ENCODE measurements at places on chromosomes 12 and 14. TPM values are rescaled to one million over a fixed set of nuclear protein-coding genes. Genes with fewer than 3 reads are reported as not detected.

DNA sequence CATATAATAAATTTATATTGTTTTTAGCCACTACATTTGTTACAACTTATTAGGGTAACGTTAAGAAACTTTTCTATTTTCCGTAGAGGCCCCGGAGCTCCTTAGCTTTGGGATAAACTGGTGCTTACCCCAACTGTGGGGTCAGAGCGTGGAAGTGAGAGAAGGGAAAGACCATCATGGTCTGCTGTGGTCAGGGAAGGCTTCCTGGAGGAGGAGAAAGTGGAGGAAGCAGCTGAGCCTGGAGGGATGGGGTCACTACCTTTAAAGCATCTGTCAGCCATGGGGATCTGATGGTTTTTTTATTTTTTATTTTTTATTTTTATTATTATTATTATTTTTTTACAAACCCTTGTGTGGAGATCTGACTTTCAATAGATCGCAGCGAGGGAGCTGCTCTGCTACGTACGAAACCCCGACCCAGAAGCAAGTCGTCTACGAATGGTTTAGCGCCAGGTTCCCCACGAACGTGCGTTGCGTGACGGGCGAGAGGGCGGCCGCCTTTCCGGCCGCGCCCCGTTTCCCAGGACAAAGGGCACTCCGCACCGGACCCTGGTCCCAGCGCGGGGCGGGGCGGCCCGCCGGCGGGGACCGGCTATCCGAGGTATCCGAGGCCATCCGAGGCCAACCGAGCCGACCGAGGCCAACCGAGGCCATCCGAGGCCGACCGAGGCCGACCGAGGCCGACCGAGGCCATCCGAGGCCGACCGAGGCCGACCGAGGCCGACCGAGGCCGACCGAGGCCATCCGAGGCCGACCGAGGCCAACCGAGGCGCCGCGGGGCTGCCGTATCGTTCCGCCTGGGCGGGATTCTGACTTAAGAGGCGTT lies 1101.2 kb upstream of the TMEM132C start:
- no peak for DNase-seq

DNA sequence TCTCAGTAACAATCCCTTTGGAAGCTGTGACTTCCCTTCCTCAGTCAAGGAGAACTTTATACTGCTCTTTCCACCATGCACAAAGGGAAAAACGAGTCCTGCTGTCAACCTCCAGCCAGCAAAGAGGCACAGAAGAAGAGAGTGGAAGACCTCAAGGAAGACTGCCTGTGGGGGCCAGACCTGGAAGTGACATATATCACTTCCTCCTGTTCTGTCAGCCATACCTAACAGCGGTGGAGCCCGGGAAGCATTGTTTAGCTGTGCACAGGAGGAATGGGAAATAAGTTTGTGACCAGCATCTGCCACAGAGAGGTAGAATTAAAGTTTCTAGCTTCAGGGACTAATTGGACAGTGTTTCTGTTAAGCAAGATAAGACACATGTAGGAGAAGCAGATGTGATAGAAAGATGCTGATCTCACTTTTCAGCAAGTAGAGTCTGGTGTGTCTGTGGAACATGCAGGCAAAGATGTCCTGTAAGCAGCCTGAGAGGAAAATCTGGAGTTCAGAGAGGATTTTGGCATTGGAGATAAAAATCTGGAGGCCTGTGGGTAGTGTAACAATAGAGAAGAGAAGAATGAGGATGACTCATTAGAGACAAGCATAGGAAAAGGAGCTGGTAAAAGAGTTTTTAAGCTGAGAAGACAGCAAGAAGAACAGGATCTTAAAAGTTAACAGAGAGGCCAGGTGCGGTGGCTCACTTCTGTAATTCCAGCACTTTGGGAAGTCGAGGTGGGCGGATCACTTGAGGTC lies 141.6 kb upstream of the CPSF6 start:
- DNase-seq, result peak; percentile 39

GRCh38 chr14:48937541-48938195 lies 648.5 kb downstream of the RPS29 start:
- DNase-seq, result no peak

DNA sequence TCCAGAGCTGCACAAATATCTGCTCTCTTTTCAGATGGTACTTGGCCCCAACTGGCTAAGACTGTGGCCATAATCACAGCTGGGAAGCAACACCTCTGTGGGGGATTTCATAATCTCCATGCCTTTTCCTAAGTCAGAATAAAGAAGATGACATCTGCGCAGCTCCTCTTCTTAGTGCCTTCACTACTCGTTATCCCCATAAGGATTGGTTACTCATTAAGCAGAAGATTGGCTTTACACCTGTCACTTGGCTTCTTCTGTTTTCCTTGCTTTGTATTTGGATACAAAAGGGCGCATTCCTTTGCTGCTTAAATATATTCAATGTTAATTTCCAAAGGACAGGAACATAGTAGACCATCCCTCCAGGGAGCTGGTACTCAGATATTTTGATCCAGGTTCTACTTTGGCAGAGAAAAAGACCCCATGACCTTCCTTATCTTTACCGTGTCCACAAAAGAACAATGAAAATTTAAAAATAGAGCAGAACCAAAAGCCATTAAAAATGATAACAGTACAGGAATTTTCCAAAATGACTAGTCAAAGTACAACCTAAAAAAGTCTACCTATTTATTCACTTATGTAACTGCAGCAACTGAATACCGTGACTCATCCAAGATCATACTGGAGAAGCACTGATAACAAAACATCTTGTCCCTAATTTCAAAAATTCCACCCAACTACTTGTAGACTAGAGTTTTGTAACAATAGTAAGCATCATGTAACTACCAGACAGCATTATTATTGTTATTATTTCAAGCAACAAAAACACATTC lies 352.3 kb upstream of the TMPO start:
- no peak for DNase-seq

KERA gene
- not detected for total RNA-seq

DNA sequence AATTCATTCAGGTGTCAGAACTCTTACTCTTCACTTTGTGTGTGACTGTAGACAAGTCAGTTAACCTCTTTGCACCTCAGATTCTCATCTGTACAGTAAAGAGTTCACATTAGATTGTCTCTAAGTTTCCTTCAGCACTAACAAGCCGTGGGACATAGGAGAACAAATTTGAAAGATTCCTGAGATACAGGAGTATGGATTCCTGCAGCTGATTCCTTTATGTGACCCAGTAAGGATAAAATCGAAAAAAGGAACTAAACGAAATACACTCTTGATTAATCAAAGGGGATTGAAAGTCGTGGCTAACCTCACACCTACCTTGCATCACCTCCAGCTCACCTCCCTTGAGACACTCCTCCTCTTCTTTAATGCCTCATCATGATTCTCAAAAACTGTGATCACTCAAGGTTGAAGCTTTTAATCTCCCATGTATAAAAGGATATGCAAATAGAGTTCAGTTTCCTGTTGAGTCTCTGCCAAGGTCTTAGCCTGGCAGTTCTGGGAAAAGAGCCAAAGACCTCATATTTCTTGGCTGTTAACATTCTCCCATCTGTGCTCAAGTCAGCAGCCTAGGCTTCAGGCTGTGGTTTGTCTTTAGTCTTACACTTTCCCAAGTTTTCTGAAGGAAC lies 156.6 kb downstream of the DAD1 start:
- peak; percentile 97 for DNase-seq

DNA sequence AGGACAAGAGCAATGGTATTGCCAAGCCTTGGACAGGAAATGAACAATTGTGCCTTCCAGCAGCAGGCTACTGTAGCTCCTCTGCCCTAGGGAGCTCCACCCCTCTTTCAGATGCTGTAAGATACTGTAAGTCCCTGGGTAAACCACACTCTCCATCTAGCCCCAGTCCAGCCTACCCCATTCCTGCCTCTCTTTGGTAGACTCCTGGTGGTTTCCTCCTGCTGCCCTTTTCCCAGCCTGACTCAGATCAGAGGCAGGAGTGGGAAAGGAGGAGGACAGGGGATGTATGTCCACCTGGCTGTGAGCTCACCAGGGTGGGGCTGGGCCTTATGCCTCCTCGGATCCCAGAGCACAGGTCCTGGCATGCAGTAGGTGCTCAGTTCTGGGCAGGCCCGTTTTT lies 174.6 kb downstream of the ESRRB start:
- peak; percentile 99 for DNase-seq

DNA sequence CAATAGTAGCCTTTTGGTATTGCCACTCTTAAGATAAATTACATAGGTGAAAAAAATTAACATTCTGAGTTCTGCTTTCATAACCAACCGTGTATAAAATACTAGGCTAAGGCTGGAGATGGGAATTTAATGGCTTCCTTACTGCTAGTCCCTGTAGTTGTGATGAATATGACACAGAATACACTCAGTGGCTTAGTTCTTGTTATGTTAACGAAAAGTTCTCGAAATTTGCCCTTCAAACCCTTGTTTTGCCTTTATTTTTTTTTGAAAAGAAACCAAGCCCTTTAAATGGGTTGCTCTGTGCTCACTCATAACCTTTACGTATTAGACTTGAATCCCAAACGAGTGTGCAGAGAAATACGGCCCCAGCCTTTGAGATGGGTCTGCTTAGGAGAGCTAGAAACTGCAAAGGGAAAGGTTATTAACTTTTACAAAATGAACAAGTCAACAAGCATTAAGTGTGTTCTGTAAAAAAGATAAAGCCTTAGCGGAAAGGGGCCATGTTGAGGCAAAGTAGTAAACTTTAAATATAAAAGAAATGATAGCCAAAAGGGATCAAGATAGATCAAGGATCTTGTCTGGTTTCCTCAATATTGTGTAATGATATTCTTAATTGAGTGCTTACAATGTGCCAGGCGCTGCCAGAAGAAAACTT lies 1.7 kb downstream of the NUDT4 start:
- peak; percentile 30 for DNase-seq

LTBR gene
- 60.6 TPM for total RNA-seq
